ENCODE measurements at places on chromosomes 16 and 17.
A peak's percentile ranks its signal among the peaks of the same experiment; 100 is the strongest.

DNA sequence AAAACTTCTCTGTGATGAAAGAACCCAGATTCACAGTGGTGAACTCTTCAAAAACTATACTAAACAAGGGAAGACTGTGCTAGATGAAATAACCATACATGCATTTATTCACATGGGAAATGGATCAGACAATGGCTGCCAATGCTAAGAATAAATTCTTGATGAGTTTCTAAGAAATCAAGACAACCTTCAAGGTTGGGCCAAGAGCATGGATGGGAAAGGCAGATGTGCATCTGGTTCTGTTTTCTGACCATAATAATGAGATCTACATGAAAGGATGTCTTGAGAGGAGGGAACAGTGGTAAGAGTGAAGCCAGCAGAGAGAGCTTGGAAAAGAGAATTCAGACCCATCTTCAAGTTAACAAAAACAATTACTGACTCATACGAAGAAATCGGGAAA, 31.4 kb downstream of the ANKRD11 start:
- no peak for DNase-seq

GRCh38 chr17:66702106-66702936, 132.6 kb upstream of the CACNG5 start:
- DNase-seq: no peak

DNA sequence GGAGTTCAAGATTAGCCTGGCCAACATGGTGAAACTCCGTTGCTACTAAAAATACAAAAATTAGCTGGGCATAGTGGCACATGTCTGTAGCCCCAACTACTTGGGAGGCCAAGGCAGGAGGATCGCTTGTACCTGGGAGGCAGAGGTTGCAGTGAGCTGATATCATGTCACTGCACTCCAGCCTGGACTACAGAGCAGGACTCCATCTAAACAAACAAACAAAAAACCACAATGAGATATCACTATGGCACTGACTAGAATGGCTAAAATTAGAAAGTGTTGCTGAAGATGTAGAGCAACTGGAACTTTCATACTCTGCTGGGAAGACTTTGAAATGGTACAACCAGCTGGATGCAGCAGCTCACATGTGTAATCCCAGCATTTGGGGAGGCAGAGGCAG, 6.5 kb upstream of the TNK1 start:
- no peak for DNase-seq

DNA sequence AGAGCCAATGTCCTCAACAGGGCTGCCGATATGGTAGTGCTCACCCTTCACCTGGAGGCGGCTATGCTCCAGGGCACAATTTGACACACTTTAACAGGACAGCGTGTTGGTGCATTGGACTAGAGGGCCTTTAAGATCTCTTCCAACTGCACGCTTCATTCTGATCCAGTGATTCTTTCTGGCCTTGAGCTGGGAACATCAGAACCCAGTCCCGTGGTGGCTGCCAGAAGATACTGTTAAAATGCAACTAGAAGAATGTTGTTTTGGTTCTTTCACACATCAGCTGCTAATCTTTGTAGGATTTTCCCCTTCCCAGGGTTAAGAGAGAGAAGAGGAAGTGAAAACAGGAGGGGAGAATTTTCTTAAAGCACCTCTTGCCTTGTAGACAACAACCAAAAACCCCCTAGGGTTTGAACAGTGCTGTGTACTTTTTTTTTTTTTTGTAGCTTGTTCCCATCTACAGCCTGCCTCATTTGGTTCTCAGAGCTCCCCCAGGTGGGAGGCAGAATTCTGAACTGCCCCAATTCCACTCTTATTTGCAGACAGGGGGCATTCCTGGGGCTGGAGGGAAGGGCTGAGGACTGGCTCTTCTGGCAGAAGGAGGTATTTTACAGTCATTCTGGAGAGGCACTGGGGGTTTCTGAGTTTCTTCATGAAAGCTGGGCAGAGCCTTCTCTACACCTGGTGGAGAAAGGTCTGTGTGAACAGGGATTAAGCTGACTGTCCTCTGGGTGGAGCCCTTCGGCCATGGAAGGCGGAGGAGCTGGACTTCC, 32.4 kb downstream of the SMARCE1 start:
- DNase-seq: no peak

- no peak for DNase-seq
Observed at GRCh38 chr17:77182205-77183172, 41.7 kb downstream of the SEC14L1 start.

- no peak for DNase-seq
Observed at GRCh38 chr17:74682028-74682427, 30.7 kb downstream of the CD300LF start.

GRCh38 chr16:72673118-72673517, 374.8 kb downstream of the ZFHX3 start:
- no peak for DNase-seq

DNA sequence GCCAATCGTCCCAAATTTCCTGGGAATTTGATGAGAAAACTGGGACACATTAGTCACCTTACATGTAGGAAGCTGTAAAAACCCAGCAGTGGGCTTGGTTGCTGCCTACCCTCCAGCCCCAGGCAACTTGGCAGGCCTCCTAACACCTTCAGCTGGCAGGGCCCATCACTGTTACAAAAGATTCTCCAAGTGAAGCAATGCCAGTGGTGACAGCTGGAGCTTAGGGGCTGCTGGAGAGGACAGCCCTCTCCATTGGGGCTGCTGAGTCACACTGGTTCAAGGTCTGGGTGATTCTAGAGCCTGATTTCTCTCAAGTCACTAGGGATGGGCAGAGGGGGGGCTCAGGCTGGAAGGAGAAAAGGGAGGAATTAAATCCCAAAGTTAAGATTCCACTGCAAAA, 180.6 kb downstream of the COPRS start:
- DNase-seq: no peak

DNA sequence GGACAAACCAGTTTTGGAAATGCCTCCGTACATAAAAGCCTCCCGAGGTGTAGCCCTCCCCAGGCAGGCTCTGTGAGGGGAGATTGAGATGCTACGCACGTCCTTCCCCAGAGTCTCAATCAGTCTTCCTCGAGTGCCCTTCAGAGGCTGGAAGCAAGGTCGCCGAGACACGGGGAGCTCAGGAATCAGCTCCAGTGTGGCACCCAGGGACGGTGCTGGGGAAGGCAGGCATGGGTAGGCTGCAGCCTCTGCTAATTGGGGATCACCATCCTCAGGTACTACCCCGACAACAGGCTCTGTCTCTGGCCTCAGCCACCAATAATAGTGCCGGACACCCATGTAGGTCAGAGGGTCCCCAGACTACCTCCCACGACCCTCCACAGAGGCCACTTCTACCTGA, 28.1 kb upstream of the GSG1L start:
- DNase-seq: no peak

DNA sequence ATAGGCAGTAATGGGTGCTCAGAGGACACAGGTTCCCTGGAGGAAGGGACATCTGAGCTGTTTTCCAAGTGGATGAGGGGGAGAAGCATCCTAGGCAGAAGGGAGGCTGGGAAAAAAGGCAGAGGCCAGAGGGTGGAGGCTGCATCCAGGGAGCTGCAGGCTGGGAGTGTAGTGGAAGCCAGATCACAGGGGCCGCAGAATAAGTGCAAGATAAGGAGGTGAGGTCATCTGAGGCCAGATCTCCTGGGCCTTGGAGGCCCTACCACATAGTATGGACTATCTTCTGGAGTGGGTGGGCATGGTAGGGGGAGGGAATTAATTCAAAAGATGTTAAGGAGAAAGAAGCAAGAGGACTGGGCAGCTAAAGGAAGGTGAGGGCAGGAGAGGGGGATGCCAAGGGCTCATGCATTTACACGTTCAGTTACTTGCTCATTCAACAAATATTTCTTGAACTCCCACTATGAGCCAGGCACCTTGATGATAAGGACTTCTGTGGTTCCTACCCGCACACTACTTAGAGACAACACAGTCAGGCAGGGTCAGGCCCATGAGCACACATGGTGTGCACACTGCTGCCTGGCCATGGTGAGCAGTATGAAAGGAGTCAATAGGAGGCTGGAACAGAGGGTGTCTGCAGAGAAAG, 2.4 kb upstream of the RIPOR1 start:
- DNase-seq: no peak

DNA sequence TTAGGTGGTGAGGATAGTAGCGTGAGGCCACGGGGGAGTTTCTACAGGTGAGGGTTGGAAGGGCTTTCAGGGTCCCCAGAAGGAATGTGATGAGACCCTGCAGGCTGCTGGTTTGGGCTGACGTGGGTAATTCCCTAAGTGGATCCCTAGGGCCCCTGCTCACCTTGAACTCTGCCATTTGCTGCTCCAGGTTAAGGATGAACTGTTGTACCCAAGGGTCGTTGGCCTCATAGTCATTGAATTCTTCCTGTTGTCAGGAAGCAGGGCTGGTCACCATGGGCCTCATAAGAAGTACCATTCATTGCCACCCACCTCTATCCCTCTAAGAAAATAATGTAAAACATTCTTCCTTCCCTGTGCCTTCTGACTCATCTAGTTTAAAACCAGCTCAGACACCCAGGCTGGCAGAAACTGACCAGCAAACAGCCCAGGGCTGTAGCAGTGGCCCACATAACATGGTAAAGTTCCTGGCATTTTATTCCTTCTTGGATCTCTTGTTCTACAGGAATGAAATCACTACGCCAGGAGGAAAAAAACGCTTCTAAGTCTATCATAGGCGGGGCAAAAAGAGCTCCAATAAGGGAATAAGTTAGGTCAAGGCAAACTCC, 27.6 kb downstream of the FCSK start:
- no peak for DNase-seq

- DNase-seq: peak; percentile 95
Observed at GRCh38 chr16:589658-590187, at the start of gene RAB40C. TSS of gene RAB40C (plus strand) at chr16:590066. CDS start at chr16:590292, 226 bp downstream.

DNA sequence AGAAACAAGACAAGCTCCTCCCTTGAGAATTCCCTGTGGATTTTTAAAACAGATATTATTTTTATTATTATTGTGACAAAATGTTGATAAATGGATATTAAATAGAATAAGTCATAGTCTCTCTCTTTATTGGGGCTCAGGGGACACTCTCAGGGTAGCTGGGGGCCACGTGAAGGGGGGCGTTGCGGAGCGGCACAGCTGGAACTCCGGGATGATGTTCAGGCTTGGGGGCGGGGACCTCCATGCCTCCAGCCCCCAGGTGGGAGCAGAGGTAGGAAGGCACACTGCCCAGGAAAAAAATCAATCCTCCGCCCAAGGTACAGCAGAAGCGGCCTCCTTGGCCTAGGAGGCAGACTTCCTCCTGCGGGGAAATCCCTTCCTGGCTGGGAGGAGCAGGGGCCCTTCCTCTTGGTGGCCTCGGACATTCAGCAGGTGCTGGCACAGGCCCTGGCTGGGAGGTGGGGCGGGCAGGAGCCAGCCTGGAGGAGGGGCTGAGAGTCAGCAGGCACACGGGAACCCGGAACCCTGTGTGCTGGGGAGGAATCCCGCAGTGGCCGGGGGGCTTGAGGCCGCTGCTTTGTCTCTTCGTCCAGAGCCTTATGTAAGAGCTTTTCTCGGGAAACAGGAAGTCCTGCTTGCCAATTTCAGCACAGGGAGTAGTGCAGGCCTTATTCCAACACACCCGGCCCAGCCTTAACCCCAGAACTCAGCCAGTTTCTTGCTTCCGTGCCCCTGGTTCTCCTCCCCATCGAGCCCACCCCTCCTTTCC, 591 bp upstream of the TNFSF13 start:
- DNase-seq: no peak

DNA sequence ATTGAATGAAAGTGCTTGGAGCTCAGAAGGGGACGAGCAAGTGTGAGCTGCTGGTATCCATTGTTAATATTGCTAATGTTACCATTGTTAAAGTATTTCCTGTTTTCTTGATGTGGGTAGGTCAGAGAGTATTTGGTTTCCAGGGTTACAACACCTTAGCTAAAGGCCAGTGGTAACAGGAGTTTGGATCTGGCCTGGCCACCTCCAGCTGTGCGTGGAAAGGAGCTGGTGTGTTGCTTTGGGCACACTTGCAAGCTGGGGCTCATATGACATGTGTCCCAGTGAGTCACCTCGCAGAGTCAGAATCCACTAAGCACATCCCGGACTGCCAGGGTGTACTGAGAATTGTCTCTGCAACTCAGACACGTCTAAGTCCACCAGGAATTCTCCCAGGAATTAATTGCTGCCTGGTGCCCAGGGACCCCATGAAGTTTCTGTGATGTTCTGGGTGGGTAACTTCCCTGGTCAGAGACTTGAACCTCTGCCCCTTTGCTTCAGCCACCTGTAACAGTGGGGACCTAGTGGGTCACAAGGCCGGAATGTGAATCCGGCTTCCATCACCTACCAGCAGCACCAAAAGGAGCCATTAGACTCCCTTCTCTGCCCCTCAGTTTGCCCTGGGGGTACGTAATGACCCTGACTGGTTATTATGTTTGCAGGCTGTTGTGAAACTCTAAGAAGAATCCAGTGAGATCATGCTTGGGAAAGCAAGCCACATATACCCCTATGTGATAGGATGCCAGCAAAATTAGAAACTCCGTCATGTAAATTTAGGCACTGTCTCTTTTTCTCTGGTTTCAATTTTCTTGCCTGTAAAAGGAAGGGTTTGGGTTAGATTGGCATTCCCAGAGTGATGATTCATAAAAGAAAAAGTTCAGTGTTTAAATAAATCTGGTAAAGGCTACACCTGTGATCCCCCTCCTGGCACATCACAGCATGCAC, 12.8 kb downstream of the SLC6A2 start:
- no peak for DNase-seq

DNA sequence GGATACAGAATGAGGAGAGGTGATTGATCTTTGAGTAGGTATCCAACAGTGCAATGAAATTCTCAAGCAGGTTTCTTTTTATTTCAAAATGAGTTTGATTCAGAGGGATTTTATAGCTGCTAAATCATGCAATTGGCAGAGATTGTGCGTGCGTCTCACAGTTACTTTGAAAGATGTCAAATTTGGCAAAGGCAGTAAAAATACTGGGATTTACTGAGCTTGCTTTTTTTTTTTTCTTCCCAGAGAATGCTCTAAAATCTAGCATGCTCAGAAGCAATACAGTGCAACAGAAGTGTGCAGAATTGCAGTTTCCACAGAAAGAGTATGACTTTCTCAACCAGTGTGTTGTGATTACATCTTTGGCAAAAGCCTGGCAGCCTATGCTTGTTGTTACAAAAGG, 410.7 kb upstream of the GOT2 start:
- DNase-seq: no peak

GRCh38 chr16:50011707-50012106, 13.3 kb upstream of the CNEP1R1 start:
- no peak for DNase-seq

GRCh38 chr17:63543822-63544420, 6.4 kb upstream of the DCAF7 start:
- DNase-seq: no peak

- DNase-seq: no peak
Observed at GRCh38 chr16:89090182-89090630, 3.4 kb upstream of the ACSF3 start.

DNA sequence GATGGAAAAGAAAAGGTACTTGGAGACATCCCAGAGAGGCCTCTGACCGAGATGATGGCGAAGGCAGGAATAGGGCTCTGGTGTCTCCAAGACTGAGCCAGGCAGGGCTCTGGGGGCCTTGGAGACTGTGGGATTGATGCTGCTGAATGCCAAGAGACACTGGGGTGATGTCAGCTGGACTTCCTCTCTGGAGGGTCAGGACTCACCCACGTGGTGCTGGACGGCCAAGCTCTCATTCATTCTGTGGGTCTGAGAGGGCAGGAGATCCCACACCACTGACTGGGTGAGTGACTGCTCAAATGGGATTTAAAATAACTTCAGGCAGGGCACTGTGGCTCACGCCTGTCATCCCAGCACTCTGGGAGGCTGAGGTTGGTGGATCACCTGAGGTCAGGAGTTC, 64.8 kb downstream of the NT5M start:
- no peak for DNase-seq
